ENCODE measurements at places on chromosomes 2 and 18.

- no peak for DNase-seq
Observed at GRCh38 chr2:101534149-101534611, 59.3 kb upstream of the RFX8 start.

DNA sequence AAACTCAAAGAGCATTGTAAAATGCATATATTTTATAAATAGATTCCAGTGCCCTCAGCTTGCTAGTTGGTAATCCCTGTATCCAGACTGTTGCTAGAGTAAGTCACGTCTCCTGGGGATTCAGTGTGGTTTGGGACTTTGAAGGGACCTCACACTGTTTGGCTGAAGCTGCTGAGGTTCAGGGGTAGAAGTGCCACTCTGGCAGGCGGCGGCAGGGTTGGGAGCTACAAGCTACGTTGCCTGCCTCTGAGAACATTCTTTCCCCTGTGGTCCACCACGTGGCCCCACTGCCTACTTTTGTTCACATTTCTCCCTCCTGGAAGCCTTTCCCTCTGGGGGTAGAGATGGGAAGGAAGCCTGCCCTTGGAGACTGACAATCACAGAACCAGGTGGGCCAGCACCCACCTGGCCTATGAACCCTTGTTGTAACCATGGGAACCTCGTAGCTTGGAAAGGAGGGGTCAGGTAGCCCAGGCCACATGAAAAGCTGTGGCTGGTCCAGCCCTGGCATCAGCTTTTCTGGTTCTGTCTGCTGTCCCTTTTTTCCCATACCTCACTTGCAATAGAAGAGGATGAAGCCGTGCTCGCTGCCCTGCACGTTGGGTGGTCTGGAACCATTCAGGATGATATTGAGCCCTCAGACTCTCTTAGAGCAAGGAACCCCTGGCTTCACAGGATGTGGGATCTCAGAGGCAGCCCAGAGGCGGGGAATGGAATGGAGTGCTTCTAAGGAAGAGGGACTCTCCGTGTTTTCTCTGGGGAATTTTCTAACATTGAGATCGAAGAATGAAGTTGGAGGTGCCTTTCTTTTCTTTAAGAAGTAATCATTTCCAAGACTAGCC, 2.9 kb downstream of the RNF144A start:
- DNase-seq = no peak

DNA sequence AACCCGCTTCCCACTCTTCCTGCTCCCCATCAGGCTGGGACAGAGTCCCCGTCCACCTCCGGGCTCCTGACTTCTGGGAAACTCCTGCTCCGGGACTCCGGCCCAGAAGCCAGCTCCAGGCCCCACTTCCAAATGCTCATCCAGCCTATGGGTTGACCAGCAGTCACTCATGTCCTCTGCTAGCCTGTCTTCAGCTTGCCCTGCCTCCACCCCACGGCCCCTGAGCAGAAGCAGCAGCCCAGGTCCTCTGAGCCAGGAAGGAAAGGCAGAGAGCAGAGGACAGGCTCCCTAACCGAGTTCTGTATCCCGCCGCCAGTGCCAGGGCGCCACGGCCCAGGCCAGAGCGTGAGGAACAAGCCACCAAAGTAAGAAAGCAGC, 86.4 kb upstream of the ID2 start:
- DNase-seq = no peak

DNA sequence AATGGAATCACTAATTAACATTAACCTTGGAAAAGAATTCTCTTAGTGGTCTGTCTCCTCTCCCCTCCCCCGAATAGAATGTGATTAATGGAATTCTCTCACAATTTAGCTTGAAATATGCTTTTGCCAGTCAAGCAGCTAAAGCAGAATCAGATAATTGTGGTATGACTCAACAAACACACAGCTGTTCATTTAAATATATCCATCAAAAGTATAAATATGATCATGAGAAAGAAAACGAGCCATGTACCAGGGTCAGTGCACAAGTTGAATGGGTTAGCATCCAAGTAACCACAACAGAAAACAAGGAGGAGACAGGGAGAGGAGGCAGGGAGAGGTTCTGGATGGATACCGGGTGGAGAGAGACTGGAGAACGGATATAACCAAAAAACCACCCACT, 66.9 kb downstream of the ACVR1 start:
- no peak for DNase-seq

DNA sequence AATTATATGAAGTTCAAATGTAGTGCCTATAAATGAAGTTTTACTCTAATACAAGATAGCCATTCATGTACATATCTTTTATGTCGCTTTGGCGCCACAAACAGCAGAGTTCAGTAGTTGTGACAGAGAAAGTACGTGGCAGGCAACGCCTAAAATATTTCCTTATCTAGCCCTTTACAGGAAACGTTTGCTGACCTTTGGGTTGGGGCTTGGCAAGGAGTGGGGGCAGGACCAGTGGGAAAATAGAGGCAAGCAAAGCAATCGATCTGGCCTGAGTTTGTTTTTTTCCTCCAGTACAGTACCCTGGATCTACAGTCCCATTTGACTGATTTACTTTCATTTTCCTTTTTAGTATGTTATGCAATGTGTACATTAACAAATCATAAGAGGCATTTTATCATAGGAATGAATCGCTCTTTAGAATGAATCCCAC, 13.1 kb downstream of the CCDC68 start:
- peak; percentile 40 for DNase-seq

DNA sequence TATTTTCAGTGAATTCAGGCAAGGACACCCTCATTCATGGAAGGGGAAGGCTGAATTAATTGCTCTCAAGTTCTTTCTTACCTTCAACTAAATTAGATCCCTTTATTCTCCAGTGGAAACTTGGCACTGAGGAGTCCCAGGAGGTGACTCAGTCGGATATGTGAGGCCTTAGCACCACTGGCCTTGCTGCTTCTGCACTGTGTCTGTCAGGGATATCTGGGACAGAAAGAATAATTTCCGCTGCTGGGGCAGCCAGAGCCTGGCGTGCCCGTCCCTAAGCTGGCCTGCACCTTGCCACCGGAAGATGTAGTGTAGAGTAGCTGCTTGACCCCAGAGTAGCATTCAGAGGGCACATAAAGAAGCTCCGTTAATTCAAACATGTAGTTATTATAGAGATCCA, 53.4 kb downstream of the LIMS1 start:
- no peak for DNase-seq

- DNase-seq = no peak
Observed at GRCh38 chr2:46973673-46974072, 58.1 kb upstream of the MCFD2 start.

- DNase-seq = no peak
Observed at GRCh38 chr18:54780970-54781369, 47.3 kb upstream of the RAB27B start.

DNA sequence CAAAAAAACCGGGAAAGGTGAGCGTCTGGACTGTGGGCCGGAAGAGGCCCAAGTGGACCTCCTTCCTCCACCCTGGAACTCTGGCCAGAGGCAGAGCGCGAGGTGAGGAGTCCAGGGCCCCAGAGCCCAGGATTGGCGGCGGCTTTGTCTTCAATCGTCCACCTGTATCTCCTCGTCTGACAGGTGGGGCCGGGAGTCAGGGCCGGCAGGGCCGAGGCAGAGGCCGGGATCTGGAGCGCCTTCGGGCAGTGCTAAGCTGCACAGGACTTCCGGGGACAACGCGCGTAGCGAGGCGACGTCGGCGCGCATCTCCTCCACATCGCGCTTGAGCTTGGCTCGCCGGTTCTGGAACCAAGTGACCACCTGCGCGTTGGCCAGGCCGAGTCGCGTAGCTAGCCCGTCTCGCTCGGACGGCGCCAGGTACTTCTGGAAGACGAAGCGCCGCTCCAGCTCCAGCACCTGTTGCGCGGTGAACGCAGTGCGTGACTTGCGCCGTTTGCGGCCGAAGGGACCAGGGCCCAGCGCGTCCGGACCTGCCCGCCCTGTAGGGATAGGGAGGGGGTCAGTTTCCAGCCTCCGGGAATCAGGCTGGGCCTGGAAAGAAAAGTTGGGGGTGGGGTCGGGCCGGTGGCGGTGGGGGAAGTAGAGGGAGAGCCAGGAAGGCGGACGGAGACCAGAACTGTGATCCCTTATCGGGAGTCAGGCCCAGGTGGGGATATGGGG, 1.5 kb downstream of the LBX2 start:
- no peak for DNase-seq

GRCh38 chr18:3115447-3116030, 102.6 kb upstream of the LPIN2 start:
- DNase-seq = no peak

- DNase-seq = no peak
Observed at GRCh38 chr2:215618145-215618544, 182.3 kb upstream of the FN1 start.

GRCh38 chr2:164794432-164795231, 47.0 kb downstream of the COBLL1 start:
- no peak for DNase-seq

DNA sequence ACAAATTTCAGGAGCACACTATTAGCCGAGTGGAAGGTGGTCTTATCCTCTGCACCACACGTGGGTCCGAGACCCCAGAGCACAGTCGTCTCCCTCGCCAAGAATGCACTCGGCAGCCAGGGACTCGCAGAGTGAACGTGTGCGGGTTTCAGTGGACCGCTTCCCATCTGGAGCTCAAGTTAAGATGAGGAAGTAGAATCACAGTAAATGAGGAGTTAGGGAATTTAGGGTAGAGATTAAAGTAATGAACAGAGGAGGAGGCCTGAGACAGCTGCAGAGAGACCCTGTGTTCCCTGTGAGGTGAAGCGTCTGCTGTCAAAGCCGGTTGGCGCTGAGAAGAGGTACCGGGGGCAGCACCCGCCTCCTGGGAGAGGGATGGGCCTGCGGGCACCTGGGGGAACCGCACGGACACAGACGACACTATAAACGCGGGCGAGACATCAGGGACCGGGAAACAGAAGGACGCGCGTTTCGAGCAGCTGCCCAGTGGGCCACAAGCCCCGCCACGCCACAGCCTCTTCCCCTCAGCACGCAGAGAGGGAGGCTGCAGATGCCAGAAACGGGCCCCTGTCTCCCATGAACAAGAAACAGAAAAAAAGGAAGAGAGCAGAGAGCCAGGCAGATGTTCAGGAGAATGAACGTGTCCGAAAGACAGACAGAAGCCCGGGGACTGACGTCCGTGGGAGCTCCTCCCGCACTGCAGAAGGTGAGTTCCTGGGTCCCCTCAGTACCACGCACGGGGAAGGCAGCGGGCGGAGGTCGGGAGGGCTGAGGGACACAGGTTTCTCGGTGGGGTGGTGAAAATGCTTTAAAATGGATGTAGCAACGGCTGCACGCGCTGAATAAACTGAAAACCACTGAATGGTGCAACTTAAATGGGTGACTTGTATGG, 5.4 kb upstream of the KCNG2 start:
- DNase-seq = no peak

GRCh38 chr2:71129902-71130151, 202 bp downstream of the MCEE start:
- no peak for DNase-seq

DNA sequence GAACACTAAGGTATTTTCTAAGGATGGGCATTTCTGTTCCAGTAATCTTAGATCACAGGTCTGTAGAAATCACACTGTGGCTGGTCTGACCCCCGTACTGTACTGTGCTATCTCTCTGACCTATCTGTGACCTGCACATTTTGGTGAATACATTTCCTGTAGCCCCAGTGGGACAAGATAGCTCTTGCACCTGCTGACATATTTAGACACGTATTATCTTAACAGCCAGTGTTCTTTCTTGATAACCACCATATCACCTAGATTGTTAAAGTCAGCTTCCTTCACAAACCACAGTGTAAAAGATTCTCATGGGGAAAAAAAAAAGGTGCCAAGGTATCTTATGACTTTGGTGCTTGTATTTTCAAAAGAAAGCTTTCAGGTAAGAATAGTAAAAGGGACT, 39.8 kb upstream of the TMEM247 start:
- peak; percentile 66 for DNase-seq

Data from CD4-positive, alpha-beta memory T cell (primary cell).